Fibroblast of lung (primary cell): ENCODE measurements at places on chromosomes 5 and 9. TPM values are rescaled to one million over a fixed set of nuclear protein-coding genes. Genes with fewer than 3 reads are reported as not detected.

Gene SLC34A3
- not detected in 2 replicates for total RNA-seq

Gene HSPA4
- 108 and 109 TPM in 2 replicates for total RNA-seq

Gene ANKRD34B
- total RNA-seq = not detected in 2 replicates

Gene FAM221B
- total RNA-seq = not detected in 2 replicates

GRCh38 chr9:93813221-93814076 lies 141.7 kb downstream of the BARX1 start:
- DNase-seq = no peak
- H3K4me1 ChIP-seq = no peaks in the 10 kb centered on the region
- no peaks in the 10 kb centered on the region for H3K27me3 ChIP-seq
- no peaks in the 10 kb centered on the region for H3K36me3 ChIP-seq
- no peak overlapping the region for H3K4me3 ChIP-seq
- no peak overlapping the region for H3K27ac ChIP-seq

DNA sequence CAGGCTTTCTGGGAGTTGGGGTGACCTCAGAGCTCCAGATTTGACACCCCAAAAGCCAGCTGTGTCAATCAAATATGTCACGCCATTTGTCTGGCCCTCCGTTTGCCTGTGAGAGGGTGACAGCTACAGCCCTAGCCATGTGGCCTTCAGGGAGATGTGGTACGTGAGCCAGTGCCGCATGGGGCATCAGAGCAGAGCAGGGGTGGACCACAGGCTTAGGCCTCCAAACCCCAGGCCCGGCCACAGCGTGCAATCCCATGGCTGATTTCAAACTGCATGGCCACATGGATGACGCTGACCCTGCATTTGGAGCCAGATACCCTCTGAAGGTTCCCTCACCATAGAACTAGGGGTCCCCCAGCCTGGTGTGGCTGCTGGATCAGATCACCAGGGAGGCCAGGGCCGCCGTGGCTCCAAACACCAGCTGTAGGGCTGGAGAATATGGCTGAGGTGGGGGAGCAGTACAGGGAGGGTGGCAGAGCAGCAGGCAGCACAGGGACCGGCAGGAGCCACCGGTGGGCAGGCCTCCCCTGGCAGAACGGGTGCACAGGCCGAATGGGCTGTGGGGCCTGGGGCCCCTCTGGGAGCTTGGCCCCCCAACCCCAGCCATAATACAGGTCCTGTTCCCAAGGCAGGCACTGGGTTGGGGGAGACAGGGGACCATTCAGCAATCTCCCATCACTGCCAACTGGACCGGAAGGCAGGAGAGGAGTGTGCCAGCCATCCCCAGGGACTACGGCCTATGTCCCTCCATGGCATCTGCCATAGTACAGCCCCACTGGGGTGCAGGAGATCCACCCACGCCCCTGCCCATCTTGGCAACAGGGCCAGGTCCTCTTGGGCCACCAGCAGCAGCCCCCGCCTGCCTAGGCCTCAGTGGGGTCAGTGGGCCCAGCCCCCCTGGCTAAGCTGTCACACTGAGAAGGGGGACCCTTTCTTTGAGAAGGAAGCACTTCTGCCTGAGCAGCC lies 1.5 kb downstream of the SAPCD2 start:
- DNase-seq = no peak
- no peak overlapping the region for H3K27ac ChIP-seq
- H3K36me3 ChIP-seq = no peaks in the 10 kb centered on the region
- H3K27me3 ChIP-seq = no peaks in the 10 kb centered on the region

DNA sequence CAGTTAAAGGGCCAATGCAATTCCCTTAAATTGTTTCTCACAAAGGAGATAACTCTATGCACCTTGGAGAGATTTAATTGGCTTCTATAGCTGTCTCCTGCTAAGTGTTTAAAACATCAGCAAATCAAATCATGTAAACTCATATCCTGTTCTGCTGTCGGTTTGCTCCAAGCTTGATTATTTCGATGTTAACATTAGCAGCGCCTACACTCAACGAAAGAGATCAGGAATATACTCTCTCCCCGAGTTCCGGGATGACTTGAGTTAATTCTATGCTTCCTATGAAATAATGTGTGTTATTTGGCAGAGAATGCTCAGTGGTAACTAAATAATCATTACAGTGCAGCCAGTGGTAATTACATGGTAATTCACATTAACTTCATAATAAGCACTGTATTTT lies 338.6 kb downstream of the EBF1 start:
- H3K27ac ChIP-seq = no peak overlapping the region
- peaks cover 12% of the 10 kb centered on the region for H3K4me1 ChIP-seq
- DNase-seq = no peak
- H3K4me3 ChIP-seq = no peak overlapping the region

GRCh38 chr5:50855001-50855400 lies 188.6 kb downstream of the PARP8 start:
- no peaks in the 10 kb centered on the region for H3K36me3 ChIP-seq
- no peak overlapping the region for H3K27ac ChIP-seq
- H3K27me3 ChIP-seq = no peaks in the 10 kb centered on the region
- no peaks in the 10 kb centered on the region for H3K4me1 ChIP-seq
- H3K4me3 ChIP-seq = no peak overlapping the region
- DNase-seq = no peak

- H3K4me1 ChIP-seq = no peaks in the 10 kb centered on the region
- no peak for DNase-seq
- no peak overlapping the region for H3K27ac ChIP-seq
- no peak overlapping the region for H3K4me3 ChIP-seq
- H3K36me3 ChIP-seq = no peaks in the 10 kb centered on the region
Observed at GRCh38 chr5:143129910-143130612, 273.4 kb downstream of the NR3C1 start.

DNA sequence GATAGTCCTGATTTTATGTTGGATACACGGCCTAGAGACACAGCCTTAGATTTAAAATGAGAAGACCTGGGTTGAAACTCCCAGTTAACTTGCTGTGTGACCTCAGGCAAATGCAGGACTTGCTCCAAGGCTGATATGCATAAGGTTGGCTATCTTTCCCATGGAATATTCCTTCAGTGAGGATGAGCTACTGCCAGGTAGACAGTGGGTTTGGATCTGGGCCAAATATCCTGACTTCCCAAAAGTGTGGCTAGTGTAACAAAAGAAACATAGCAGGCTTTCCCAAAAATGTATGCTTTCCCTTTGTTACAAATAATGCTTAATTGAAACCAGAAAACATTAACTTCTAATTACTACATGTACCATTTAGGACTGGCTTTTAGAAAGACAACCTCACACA lies 697 bp upstream of the XPA start:
- no peak overlapping the region for H3K4me3 ChIP-seq
- no peak for DNase-seq
- peaks cover 2% of the 10 kb centered on the region for H3K27me3 ChIP-seq
- no peaks in the 10 kb centered on the region for H3K4me1 ChIP-seq
- no peaks in the 10 kb centered on the region for H3K36me3 ChIP-seq
- no peak overlapping the region for H3K27ac ChIP-seq

- peak; percentile 86 for DNase-seq
- no peaks in the 10 kb centered on the region for H3K36me3 ChIP-seq
- peaks cover 4% of the 10 kb centered on the region for H3K27me3 ChIP-seq
- no peaks in the 10 kb centered on the region for H3K4me1 ChIP-seq
- H3K4me3 ChIP-seq = no peak overlapping the region
Observed at GRCh38 chr9:98438666-98439065, 183.2 kb upstream of the TBC1D2 start.

- H3K4me3 ChIP-seq = no peak overlapping the region
- H3K36me3 ChIP-seq = no peaks in the 10 kb centered on the region
- no peak for DNase-seq
- no peaks in the 10 kb centered on the region for H3K27me3 ChIP-seq
- H3K27ac ChIP-seq = no peak overlapping the region
Observed at GRCh38 chr5:132076202-132076830, 2.7 kb downstream of the CSF2 start.

- no peaks in the 10 kb centered on the region for H3K36me3 ChIP-seq
- no peak for DNase-seq
- no peak overlapping the region for H3K4me3 ChIP-seq
- no peaks in the 10 kb centered on the region for H3K27me3 ChIP-seq
- H3K4me1 ChIP-seq = peaks cover 32% of the 10 kb centered on the region
- peak overlapping the region; percentile 76 for H3K27ac ChIP-seq
Observed at GRCh38 chr5:151094030-151094851, 13.4 kb upstream of the TNIP1 start.

DNA sequence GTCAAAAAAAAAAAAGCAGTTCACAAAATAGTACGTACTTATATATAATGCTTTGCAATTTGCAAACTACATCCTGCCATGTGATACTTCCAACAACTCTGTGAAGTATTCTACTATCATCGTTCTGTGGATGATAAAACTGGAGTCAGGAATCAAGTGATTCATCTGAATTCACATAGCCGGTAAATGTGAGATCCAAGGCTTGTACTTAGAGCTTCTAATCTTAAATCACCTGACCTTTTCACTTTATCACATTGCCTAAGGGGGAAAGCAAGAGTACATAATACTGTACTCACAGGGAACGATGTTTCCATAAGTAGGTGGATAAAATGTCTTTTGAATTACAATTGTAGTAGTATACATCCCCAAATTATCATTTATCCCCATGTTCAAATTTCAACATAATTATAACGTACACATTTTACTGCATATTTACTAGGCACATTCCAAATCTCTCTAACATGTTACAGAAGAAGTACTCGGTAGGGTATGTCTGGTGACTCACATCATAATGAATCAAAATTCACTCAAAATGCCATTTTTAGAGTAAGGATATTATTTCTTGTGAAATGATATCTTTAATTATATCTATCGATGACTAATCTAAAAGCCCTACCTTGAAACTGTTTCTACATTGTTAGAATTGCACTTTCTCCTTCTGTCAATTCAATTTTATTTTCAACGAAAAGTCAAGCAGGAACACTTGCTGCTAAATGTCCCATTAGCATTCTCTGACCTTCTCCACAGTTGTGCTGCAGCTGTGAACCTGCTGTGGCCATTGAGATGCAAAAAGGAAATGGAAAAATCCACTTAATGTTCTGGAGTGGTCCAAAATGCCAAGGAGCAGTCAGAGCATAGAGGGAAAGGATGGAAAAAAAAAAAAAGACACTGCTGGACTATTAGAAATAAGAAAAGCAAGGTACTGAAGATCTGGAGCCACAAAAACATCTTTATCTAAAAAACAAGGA lies 78.9 kb downstream of the OR2K2 start:
- H3K27ac ChIP-seq = no peak overlapping the region
- H3K36me3 ChIP-seq = no peaks in the 10 kb centered on the region

- no peak overlapping the region for H3K27ac ChIP-seq
- peaks cover 50% of the 10 kb centered on the region for H3K4me1 ChIP-seq
- H3K4me3 ChIP-seq = no peak overlapping the region
- H3K27me3 ChIP-seq = no peaks in the 10 kb centered on the region
Observed at GRCh38 chr9:38022995-38023394, 46.0 kb downstream of the SHB start.

DNA sequence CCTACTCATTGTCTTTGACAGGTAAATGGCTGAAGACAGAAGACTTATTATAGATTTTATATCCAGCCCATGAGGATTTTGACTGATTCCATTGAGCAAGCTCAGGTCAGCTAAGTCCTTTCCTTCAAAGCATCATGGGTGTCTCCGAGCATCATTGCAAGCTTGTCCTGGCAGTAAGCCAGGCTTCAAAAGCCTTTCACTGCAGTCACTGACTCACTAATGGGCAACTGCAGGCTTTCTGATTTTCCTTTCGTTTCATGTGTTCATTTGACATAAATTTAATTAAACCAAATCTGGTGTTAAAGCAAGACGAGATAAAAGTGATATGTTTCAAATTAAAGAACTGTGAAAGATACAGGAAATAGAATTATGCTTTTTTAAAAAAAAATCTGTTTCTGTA lies 426.2 kb downstream of the ANXA1 start:
- no peaks in the 10 kb centered on the region for H3K4me1 ChIP-seq
- H3K27ac ChIP-seq = no peak overlapping the region
- DNase-seq = no peak

DNA sequence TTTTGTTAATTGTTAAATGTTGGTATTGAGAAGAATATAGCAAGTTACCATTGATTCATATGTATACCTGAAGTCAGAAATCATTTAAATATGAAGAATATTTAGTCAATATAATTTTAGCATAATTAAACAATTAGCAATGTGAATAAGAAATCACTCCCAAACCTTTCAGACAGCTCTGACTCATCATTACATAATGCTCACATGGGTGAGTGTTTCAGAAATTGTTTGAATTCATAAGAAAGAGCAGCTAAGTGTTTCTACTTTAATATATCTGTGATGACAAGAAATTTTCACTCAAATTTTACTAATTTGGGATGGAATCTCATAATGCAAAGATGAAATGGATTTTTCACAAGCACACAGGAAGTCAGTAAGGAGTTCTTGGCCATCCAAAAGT lies 42.0 kb upstream of the CDC42SE2 start:
- H3K4me1 ChIP-seq = no peaks in the 10 kb centered on the region
- no peaks in the 10 kb centered on the region for H3K36me3 ChIP-seq
- H3K27me3 ChIP-seq = no peaks in the 10 kb centered on the region
- no peak overlapping the region for H3K27ac ChIP-seq

DNA sequence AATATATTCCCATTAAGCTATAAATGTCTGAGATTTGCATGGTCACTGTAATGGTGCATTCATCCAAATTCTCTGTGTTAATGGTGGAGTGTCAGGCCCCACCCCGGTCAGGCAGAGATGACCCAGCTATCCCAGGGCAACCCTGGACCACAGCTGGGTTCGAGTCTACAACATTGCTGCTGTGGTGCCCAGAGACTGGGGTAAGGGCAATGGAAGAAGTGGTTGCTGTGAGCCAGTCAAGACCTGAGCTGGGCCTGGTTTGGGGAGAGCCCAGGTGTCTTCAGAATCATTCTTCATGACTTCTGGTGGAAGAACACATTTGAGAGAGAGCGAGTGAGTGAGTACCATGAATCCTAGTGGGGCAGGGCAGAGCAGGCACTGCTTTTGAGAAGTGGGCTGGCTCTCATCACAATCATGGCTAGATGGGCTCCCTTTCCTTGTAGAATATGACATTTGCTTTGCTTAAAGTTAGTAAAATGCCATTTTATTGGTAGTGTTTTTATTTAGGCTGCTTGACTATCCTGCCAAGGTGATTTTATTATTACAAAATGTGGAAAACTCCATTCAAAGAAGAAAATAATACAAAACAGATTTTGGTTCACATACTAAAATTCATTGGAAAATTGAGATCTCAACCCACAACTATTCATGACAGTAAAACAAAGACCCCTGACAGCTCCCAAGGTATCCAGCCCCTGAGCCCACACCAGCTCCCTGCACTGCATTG lies 125.8 kb upstream of the SLC25A48 start:
- no peaks in the 10 kb centered on the region for H3K36me3 ChIP-seq
- H3K27me3 ChIP-seq = peaks cover 9% of the 10 kb centered on the region
- H3K4me3 ChIP-seq = no peak overlapping the region
- DNase-seq = no peak

DNA sequence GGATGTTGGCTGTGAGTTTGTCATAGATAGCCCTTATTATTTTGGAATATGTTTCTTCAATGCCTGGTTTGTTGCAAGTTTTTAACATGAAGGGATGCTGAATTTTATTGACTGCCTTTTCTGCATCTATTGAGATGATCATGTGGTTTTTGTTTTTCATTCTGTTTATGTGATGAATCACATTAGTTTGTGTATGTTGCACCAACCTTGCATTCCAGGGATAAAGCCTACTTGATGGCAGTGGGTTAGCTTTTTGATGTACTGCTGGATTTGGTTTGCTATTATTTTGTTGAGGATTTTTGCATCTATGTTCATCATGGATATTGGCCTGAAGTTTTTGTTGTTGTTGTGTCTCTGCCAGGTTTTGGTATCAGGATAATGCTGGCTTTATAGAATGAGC lies 225.6 kb downstream of the PCSK1 start:
- DNase-seq = no peak
- no peak overlapping the region for H3K27ac ChIP-seq
- no peaks in the 10 kb centered on the region for H3K4me1 ChIP-seq
- H3K27me3 ChIP-seq = no peaks in the 10 kb centered on the region
